ENCODE measurements at places on chromosomes 5 and 9.

DNA sequence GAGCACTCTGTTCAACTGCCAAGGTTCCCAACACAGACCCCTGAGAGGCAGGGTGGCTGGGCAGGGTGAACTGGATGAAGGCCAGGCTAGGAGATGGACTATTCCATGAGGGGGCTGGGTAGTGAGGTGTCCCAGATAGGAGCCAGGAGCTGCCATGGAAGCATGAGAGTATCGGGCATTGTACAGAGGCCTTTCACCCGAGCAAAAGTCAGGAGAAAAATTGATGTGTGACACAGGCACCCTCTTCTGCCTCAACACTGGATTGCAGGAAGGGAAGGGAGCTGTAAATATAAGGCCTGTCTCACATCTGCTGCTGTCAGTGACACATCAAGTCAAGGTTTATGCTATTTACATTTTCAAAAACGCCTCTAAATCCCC lies 74.6 kb downstream of the UBAP1 start:
- DNase-seq, result no peak

DNA sequence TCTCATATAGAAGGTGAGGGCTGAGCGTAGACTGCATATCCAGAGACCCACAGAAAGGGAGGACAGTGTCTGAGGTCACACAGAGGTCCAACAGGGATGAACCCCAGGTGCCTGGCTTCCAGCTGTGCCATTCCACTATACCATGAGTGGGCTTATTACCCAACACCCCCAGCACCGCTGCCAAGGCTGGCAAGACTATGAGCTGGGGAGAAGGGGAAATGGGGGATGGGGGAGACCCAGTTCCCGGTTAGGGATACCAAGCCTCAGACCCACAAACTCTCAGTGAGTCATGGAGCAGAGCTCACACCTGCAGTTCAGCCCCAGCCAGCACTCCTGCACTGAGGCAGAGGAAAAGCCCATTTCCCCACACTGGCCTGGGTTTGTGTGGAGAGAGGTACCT lies 106.4 kb downstream of the PSD2 start:
- DNase-seq, result no peak

DNA sequence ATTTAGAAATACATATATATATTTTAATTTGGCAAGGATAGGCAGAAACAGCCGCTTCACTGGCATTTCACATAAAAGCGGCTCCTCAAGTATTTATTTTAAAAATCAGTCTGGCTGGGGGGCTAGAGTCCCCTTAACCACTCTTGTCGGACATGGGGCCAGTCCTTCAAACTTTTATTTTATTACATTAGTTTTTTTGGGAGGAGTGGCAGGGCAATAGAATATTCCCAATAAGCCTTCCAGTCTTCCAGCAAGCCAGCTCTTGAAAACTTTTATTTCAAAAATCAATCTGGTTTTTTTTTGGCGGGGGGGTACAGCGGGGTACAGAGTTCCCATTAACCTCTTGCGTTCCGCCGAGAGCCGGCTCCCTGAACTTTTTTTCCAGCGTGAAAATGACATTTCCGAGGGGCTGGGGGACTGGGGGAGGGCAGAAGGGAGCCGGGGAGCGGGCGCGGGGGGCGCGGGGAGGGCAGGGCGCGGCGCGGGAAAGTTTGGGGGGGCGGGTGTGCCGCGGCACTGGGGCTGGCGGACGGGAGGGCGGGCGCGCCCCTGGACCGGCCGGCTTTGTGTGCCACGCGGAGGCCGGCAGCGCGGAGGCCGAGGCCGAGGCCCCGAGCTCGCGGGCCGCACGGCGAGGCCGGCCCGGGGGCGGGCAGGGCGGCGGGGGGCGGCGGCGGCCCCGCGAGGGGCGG lies 504 bp upstream of the ZNF618 start:
- no peak for DNase-seq

- DNase-seq, result no peak
Measured at GRCh38 chr9:17994695-17995425, 416.0 kb downstream of the SH3GL2 start.

DNA sequence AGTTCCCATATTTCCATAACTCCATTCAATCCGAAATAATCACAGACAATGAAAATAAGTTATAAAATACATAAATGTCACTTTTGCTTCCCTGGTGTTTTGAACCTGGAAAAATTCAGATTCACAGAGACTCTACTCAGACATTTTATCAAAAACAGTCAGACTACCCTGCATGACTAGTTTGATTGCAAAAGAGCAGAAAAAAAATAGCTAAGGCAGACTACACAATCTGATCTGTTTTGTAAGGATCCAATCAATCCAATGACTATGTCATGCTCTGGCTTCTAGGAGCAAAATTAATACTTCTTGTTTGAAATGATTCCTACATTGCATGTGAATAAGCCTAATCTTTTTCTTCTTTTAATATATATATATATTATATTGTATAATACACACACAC lies 1262.6 kb downstream of the EFNA5 start:
- no peak for DNase-seq

DNA sequence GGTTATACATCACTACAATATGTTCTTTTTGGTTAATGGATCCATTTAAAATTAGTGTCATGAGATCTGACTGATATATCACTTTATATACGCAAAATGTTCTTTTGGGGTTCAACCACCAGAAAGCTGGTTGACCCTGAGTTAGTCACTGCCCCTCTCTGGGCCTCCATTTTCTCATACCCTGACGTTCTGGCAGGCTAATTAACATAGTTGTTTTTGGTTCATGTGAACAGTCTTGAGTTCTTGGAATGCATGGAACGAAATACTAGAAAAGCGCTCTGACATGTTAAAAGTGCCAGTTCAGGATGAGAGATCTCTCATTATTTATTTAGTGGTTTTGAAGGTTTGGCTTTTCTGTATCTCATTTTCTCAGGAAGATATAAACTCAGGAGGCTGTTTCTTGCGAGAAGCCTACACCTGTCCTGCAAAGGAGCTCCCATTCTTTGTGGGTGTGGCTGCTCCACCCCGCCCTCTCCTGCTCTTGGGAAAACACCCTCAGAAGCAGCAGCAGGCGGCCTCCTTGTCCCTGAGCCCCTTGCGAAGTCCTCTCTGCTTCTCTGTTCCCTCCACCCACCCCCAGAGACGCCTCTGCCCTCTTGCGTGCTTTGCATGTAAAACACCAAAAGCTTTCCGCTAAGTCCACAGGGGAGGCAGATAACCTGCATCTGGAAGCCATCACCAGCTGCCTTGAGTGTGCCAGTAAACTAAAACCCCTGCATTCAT lies 302.4 kb upstream of the PANK3 start:
- DNase-seq, result no peak

DNA sequence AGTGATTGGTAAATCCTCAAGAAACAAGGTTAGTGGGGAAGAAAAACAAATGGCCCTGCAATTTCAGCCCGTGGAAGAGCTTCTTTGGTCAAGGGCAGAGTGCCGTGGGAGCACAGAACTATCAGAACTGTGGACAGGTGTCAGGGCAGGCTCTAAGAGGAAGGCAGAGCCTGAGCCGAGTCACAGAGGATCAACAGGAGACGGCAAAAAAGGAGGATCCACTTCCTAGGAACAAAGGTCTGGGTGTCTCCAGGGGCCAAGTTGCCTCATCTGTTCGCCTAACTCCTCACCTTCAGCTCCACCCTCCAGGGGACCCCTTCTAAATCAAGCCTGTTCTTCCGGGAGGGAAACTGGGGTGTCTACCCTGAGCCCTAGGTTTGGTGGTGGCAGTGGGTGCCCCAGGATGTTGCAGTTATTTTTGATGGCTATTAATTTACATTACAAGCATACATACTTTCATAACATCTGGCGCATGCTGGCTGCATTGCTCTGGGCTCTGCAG lies 88.0 kb downstream of the FEM1C start:
- DNase-seq, result no peak
